ENCODE measurements at places on chromosomes 11 and 22.

- peak; percentile 93 for DNase-seq
Measured at GRCh38 chr11:68142028-68142412, 20.8 kb upstream of the CHKA start.

GRCh38 chr11:110757066-110757465, 44.8 kb upstream of the ARHGAP20 start:
- DNase-seq: no peak

GRCh38 chr11:27055065-27055682, 14.6 kb downstream of the BBOX1 start:
- no peak for DNase-seq

DNA sequence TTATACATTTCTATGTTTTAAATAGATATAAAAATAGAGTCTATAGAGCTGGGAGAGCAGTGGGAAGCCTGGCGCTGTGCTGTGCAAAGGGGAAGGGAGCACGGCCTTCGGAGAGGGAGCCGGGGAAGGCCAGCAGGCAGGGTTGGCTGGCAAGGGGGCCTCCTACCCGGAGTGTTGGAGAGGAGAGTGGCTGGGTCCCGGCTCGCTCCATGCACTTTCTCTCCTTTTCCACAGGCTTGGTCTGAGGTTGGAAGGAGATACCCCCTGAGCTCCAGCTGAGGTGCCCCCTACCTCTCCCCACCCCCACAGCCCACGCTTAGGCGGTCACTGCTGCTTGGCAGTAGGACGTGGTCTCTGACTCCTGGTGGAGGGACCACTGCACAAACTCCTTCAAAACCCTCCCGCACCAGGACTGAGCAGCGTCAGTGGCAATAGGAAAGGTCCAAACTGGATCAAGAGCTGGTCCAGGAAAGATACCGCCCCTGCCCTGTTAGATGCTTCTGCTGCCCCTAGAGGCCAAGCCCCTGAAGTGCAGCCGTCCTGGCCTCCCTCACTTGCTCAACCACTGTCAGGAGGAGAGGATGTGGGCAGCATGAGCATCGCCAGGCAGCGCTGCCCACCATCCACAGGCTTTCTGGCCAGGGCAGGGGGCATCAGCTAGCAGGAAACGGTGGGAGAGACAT, 52.9 kb downstream of the SYT13 start:
- DNase-seq: no peak

DNA sequence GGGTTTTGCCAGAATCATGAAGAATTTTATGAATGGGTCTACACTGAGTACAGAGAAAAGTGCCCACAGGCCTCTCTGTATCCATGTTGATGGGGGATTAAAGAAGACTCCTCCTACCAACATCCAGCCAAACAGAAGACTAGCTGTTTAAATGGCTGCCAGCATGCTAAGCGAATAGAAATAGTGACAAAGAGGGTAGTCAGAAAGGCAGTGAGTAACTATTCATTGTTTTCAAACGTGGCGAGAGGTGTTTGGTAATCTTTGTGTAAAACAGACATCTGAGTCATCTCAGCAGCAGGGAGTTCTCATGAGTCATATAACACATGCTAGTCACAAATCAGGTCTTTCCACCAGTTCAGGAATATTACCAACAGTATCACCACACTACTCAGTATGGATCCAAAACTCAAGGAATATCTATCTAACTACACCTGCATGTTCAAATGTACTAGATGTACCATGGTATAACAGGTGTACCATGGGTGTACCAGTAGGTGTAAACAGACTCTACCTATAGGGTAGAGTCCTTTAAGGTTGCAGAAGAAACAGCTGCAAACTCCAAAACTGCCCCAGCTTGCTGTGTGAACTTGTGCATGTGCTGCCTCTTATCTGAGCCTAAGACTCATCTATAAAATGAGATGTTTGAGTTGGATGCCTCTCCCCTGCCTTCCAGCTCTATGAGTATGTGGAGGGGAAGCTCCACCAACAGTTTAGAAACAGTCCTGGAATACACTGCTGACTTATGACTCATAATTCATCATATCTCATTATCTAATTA, 82.0 kb downstream of the SLC1A2 start:
- no peak for DNase-seq

GRCh38 chr11:69658626-69659450, 16.3 kb downstream of the LTO1 start:
- no peak for DNase-seq

GRCh38 chr11:62792202-62792575, 383 bp upstream of the TMEM223 start:
- no peak for DNase-seq

DNA sequence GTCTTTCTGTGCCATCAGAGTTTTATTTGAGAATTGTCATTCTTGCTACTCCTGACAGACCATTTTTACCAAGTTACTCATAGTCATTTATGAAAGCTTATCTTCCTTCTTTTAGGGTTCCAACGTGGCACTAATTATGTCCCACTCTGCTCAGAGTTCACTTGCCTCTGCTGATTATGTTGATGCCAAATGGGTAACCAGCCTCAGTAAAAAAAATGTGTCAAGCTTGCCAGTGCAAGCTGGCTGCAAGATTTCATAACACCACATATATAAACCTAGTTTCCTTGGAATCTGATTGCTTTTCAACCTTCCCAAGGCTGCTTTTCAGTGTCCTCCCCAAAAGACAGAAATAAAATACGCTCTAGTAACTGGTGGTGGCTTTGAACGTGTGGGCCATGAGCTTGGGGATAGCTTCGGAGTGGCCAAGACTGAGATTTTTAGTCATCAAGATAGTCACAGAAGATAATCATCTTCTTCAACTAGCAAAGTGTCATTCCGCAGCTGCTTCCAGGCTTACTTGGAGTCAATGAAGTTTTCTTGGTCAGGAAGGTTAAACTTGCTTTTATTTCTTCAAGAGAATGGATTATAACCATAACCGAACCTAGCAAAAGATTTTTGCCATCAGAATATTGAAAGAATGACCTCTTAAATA, 29.5 kb upstream of the APOA1 start:
- no peak for DNase-seq

DNA sequence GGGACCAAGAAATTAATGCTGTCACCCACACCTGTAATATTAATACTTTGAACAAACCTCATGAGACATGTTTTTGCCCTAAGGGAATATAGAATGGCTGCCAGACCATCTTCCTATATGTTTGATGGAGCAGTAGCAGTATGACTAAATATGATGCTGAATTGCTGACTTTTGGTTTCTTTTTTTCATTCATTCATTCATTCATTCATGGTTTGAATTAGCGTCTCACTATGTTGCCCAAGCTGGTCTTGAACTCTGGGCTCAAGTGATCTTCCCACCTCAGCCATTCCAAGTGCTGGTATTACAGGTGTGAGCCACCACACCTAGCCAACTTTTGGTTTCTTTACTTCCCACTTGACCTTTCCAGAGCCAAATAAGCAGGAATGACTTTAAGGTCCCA, 7.8 kb downstream of the CCDC117 start:
- DNase-seq: no peak

DNA sequence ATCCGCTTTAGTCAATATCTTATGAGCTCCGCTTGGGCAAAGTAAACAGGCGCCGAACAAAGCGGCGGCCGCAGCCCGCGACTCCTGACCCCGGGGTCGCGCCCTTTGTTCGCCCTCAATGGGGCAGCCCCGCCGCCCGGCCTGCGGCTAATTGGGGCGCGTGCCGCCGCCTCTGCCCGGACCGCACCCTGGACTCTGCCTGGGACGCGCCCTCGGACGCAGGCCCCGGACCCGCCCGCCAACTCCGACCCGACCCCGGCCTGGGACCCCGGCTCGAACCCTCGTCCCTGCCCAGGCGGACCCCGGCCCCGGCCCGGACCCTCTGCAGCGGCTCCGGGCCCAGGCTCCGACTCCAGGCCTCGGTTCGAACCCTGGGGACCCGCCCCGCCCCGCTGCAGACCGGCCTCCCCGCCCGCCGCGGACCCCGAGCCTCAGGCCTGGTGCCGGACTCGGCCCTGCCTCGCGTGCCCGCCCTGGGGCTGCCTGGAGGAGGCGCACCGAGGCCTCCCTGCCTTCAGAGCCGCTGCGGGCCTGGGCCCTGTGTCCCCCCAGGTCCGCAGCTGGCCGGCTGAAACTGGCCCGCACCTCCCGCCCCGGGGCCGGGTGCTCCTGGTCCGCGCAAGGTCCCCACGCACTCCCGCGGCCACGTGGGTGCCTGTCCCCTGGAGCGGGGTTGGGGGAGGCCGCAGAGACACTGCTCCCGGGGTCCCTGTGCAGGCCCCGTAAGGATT, 84.7 kb upstream of the WNT7B start:
- peak; percentile 18 for DNase-seq

- no peak for DNase-seq
Measured at GRCh38 chr11:69538854-69539253, 57.4 kb downstream of the LINC01488 start.

GRCh38 chr22:31141551-31141950, 1.2 kb upstream of the PLA2G3 start:
- DNase-seq: no peak

DNA sequence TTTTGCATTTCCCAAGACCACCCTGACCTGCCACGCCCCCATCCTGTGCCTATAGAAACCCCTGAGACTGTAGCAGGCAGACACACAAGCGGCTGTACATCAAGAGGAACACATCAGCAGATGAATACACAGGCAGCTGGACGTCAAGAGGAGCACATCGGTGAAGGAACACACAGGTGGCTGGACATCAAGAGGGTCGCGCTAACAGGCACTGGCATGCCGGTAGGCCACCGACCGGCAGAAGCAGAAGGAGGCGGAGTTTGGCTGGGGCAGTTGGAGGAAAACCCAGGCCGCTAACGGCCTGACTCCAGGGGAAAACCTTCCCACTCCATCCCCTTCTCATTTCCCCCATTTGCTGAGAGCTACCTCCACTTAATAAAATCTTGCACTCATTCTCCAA, 5.4 kb upstream of the IPO7 start:
- no peak for DNase-seq

DNA sequence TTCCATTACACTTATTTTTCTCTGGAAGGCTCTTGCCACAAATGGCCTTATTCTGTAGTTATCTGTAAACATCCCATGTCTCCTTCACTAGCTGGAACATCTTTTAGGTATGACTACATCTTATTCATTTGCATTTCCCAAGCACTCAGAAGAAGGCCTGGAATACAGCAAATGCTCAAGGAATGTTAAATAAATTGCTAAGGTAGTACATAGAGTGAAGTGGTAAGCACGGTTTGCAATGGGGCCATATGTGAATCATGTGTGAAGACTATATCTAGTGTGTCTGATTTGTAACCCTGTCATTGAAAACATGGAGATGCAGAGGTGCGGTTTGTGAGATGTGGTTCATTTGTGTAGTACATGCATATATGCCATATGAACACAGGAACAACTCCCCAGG, 33.5 kb downstream of the GDPD4 start:
- no peak for DNase-seq

- peak; percentile 45 for DNase-seq
Measured at GRCh38 chr11:116691771-116692177, 81.0 kb downstream of the BUD13 start.
